Mammary microvascular endothelial cell (primary cell): ENCODE measurements at places on chromosomes 5 and 9. TPM values are rescaled to one million over a fixed set of nuclear protein-coding genes. Genes with fewer than 3 reads are reported as not detected.

HRH2 gene
- total RNA-seq = not detected in 2 replicates

UNC5A gene
- total RNA-seq = 0.87 and 1.1 TPM in 2 replicates

TMOD1 gene
- 0.60 and 1.1 TPM in 2 replicates for total RNA-seq

TEX48 gene
- not detected in 2 replicates for total RNA-seq

FRMD3 gene
- 12.1 and 18.2 TPM in 2 replicates for total RNA-seq

NR4A3 gene
- total RNA-seq = 0.20 and 0.25 TPM in 2 replicates

PCDHGA8 gene
- 0.15 and 0.33 TPM in 2 replicates for total RNA-seq

GFI1B gene
- not detected in 2 replicates for total RNA-seq

MZB1 gene
- total RNA-seq = not detected in 2 replicates

IL9 gene
- total RNA-seq = not detected in 2 replicates

NR5A1 gene
- not detected in 2 replicates for total RNA-seq

DNAH5 gene
- 1.1 and 1.3 TPM in 2 replicates for total RNA-seq

DCAF10 gene
- 14.4 and 20.6 TPM in 2 replicates for total RNA-seq

HBEGF gene
- 90.7 and 90.9 TPM in 2 replicates for total RNA-seq

GLDC gene
- 2.1 and 2.7 TPM in 2 replicates for total RNA-seq

C5orf58 gene
- total RNA-seq = not detected in 2 replicates

NAIF1 gene
- total RNA-seq = 7.6 and 9.0 TPM in 2 replicates

MARVELD2 gene
- 1.6 and 2.3 TPM in 2 replicates for total RNA-seq

PCBD2 gene
- total RNA-seq = 4.3 and 5.0 TPM in 2 replicates

TAF11L12 gene
- total RNA-seq = not detected in 2 replicates

AMACR gene
- 8.0 and 8.9 TPM in 2 replicates for total RNA-seq

CBY3 gene
- not detected in 2 replicates for total RNA-seq

GLIPR2 gene
- total RNA-seq = 26.0 and 29.0 TPM in 2 replicates

SLC25A2 gene
- total RNA-seq = 0.15 TPM in 1 of 2 replicates, not detected in the other

IFNA10 gene
- total RNA-seq = not detected in 2 replicates

CDH12 gene
- not detected in 2 replicates for total RNA-seq

OTP gene
- total RNA-seq = not detected in 2 replicates

CMBL gene
- 5.9 and 6.0 TPM in 2 replicates for total RNA-seq

C9orf153 gene
- not detected in 2 replicates for total RNA-seq

UBLCP1 gene
- 20.9 and 25.2 TPM in 2 replicates for total RNA-seq
